ENCODE measurements at places on chromosomes 1 and 21.

DNA sequence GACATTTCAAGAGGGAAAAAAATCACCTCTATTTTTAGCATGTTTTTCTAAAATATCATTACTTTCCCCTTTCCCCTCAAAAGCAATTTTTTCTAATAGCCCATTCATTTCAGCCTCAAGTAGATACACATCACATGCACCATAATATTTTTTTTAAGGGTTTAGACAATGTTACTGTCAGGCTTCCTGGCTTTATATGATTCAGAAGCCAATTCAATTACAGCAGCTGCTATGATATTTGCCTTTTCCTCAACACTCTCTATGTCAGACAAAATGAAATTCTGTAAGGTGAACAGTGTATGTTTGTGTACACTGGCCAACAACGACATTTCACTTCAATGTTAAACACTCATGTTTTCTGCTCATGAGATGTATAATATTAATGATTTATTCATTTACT is 46.5 kb downstream of the OMA1 start:
- no peak for DNase-seq

- DNase-seq, result no peak
These were observed 18.8 kb downstream of the BATF3 start for GRCh38 chr1:212680680-212681389.

GRCh38 chr1:172916116-172916515 is 134.6 kb downstream of the TNFSF18 start:
- DNase-seq, result peak; percentile 38

- DNase-seq, result no peak
These were observed 54.7 kb upstream of the NRIP1 start for GRCh38 chr21:15119486-15119885.

GRCh38 chr1:244839656-244840055 is 4.2 kb downstream of the COX20 start:
- DNase-seq, result peak; percentile 28

DNA sequence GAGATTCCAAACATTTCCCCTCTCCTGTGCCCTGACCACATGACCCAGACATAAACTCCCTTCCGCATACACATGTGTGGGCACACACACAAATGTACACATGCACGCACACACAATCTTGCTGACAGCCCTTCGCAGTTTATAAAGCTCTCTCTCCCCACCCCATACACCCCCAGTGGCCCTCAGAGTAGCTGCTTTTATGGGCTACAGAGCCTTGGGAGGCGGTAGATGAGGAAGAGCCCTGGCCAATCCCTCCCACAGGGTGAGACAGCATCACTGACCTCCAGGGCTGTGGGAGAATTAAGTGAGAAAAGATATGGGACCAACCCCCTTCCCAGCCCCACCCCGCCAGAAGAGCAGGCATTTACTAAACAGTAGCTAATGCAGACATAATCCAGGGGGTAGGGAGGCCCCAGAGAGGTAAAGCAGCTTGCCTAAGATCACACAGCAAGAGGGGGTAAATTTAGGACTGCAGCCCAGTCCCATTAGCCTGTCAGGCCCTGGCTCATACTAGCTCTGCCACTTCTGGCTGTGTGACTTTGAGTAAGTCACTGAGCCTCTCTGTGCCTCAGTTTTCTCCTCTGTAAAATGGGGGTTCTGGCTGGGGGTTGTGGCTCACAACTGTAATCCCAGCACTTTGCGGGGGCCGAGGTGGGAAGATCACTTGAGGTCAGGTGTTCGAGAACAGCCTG is 5.1 kb downstream of the SDC3 start:
- DNase-seq, result no peak

GRCh38 chr1:6917067-6917466 is 131.8 kb downstream of the CAMTA1 start:
- DNase-seq, result no peak

- no peak for DNase-seq
These were observed 699.9 kb downstream of the MATN1 start for GRCh38 chr1:30023339-30024022.

- DNase-seq, result no peak
These were observed 18.1 kb upstream of the LRRC52 start for GRCh38 chr1:165525708-165526107.

- peak; percentile 67 for DNase-seq
These were observed 637.3 kb downstream of the MATN1 start for GRCh38 chr1:30085811-30086770.

GRCh38 chr1:159428536-159428935 is 3.5 kb upstream of the OR10J4 start:
- peak; percentile 1 for DNase-seq

DNA sequence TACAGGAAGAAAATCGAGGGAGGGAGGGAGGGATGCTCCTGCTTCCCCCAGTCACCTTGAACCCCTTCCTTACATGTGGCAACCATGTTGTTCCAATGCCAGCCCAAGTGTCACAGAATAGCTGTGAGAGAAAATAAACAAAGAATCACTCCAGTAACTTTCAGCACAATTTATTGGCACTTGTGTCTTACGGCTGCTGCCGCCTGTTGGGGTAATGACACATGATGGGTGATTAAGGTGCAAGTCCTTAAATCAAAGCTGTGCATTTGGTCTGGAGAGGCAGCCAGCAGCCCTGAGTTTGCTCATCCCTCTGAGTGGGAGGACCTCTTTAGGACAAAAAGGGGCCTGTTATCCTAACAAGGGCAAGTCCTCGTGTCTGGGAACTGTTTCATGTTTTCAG is 377.7 kb downstream of the PCP4 start:
- no peak for DNase-seq

GRCh38 chr1:246631426-246631825 is 65.2 kb downstream of the CNST start:
- DNase-seq, result peak; percentile 74

DNA sequence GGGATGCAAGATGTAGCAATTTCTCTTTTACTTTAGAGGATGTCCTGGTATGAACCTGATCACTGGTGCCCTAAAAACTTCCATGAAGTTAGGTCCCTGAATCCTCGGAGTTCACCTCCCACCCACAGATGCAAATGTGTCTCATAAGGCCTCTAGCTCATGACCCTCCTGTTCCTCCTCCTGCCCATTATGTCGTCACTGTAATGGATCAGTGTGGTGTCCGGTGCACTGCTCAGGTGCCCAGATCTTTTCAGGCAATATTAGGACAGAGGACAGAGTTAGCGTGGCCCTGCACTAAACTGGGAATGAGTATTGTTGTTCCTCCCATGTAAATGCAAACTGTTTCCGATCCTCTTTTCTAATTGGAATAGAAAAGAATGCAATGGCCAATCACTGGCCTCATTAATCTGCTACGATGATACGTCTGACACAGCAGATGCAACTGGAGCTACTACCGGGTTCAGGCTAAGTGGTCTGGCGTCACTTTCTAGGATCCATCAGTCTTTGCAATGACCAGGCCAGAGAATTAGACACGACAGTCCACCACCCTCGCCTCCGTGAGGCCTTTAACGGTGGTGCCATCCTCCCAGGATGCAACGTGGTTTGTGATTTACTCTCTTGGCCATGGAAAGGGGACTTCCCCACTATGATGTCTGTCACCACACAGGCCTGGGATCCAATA is 3.4 kb upstream of the COL6A2 start:
- DNase-seq, result no peak

DNA sequence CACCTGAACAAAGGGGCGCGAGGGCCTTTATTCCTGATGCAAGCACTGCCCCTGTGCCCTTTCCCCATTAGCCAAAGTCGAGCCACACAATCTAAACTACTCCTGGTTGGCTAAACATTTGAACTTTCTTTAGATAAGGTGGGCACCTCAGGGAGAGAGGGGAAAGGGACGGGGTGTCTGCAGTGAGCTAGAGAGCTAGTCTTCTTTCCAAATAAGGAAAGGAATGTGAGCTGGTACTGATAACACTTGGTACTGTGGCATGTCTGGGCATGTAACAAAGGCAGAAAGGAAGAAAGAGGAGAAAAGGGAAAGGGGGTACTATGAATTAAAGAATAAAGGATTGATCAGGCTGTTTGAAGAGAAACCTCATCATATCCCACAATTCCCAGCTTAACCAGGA is 62.8 kb downstream of the OVGP1 start:
- no peak for DNase-seq

- DNase-seq, result peak; percentile 37
These were observed 147.8 kb upstream of the ATP1B1 start for GRCh38 chr1:168958562-168959289.

- DNase-seq, result no peak
These were observed 29.6 kb upstream of the PCBP3 start for GRCh38 chr21:45613881-45614280.

DNA sequence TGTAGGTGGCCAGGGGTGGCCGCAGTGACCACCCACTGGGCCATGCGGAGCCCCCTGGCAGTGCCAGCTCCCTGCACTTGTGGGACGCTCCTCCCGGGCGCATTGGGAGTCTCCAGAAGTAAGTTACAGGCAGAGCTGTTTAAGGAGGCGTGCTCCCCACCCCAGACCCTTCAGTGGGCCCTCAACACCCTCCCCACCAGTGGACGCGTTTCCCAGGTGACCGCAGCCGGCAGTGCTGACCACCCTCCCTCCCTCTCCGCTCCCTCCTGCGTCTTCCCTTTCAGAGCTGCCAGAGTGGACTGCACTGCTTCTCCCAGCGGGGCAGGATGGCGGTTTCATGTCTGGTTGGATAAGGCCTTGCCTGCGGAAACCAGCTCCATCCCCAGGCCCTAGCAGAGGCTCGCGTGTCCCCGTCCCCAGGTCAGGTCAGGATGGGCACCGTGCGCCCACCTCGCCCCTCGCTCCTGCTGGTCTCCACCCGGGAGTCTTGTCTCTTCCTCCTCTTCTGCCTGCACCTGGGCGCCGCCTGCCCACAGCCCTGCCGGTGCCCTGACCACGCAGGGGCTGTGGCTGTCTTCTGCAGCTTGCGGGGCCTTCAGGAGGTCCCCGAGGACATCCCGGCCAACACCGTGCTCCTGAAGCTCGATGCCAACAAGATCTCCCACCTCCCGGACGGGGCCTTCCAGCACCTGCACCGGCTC is 1.1 kb downstream of the LRRC3 start:
- DNase-seq, result no peak

DNA sequence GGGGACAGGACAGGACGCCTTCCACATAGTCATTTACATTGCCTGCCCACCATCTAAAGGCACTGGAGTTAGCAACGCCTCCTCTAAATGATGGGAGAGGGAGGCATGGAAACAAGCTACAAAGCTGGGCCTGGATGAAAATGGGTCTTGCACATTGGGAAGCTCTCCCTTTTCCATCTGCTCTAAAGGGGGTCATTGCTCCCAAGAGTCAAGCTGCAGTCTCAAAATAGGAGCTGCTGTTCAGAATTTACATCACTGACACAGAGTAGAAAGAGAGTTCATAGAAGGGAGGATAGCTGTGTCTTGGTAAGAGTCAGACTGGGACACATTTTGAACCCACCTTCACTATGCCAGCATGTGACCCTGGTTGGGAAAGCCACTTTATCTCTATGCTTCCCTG is 26.6 kb downstream of the RCSD1 start:
- DNase-seq, result no peak

DNA sequence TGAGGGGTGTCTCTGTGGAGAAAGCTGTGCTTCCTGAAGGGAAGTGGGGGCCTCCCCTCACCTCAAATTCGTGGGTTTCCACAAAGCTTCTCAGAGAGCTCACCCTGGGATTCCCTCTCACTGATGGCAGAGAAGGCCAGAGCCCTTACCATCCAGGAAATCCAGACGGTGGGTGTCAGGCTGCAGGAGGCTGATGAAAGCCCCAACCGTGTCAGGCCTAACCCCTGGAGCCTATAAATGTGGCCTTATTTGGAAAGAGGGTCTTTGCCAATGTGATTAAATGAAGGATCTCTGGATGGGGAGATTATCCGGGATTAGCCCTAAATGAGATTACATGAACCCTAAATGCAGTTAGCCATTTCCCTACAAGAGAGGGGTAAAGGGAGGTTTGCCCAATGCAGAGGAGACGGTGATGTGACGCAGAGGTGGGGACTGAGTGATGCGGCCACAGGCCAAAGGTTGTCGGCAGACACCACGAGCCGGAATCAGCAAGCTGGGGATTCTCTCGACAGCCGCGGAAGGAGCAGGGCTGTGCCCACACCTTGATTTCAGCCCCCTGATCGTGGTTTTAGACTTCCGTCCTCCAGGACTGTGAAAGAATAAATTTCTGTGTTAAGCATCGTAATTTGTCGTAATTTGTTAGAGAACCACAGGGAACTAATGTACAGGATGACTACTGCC is 82.6 kb downstream of the TOMM20 start:
- no peak for DNase-seq

- DNase-seq, result no peak
These were observed 49.2 kb downstream of the DUSP10 start for GRCh38 chr1:221692643-221693042.

GRCh38 chr1:39573736-39574624 is 2.6 kb downstream of the PABPC4 start:
- peak; percentile 34 for DNase-seq

DNA sequence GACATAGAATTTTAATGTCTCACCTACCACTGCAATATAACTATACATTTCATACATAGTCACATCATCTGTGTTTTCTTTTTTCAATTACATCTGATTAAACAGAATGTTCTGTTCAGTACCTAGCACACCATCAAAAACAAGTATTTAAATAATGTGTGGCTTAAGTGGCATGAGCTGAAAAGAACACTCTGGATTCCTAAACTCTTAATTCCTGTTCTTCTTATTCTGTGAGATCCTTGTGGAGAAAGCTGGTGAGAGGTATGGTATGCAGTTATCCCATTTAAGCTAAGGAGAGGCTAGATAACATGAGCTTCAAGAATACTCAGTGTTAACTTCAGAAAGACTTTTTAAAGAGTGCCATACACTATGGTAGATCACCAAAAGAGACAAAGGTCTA is 5.5 kb downstream of the TP53BP2 start:
- DNase-seq, result no peak

DNA sequence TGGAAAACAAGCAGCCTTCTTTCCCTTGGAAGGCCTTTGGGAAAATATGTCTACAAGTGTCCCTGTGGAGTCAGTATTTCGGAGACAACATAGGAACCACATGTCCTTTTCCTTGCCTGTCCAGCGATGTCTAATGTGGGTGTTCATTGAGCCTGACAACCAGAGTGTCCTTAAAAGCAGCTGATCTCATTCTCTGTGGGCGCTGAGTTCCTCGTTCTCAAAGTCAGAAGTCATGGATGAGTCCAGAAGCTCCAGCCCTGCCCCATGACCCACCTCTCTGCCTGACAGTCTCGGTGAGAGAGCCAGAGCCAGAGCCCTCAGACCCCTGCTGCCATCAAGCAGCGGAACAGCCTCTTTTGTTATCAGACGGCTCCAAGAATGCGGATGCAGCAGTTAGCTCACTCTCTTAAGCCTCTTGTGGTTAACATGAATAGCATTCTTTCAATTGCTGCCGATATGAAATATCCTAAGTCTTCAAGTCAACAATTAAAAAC is 329.2 kb downstream of the TGFB2 start:
- peak; percentile 87 for DNase-seq
